ENCODE measurements at places on chromosomes 5 and 9. TPM values are rescaled to one million over a fixed set of nuclear protein-coding genes. Genes with fewer than 3 reads are reported as not detected.

The ADCY2 gene
- total RNA-seq: under 0.01 TPM

DNA sequence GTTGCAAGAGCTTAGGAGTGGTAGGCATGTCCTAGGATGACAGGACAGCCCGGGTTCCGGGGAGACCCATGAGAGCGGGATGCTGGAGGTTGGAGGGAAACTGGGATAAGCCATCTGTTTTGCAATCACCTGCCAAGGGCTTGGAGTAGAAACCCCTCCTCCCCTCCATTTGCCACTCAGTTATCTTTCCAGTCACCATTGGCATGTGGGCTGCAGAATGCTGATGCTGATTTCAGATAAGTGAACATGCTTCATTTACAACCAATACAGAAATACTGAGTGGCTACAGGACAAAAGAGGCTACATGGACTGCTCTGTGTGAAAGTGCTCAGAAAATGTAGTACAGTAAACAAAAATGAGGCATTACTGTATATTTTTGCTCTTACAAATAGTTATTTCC lies 93.4 kb upstream of the KIF2A start:
- no peak overlapping the region for H3K4me3 ChIP-seq
- H3K27me3 ChIP-seq: no peaks in the 10 kb centered on the region
- H3K27ac ChIP-seq: no peak overlapping the region

- no peak overlapping the region for H3K4me3 ChIP-seq
- DNase-seq: no peak
- no peak overlapping the region for H3K27ac ChIP-seq
- no peaks in the 10 kb centered on the region for H3K27me3 ChIP-seq
- no peaks in the 10 kb centered on the region for H3K4me1 ChIP-seq
These were observed 55.3 kb downstream of the ERAP1 start for GRCh38 chr5:96752341-96753016.

The FOXD4L5 gene
- under 0.01 TPM for total RNA-seq

The TIGD6 gene
- total RNA-seq: 9.8 TPM

All from osteoblast (primary cell).